ENCODE measurements at places on chromosomes 6 and 20. TPM values are rescaled to one million over a fixed set of nuclear protein-coding genes. Genes with fewer than 3 reads are reported as not detected.

The CPNE5 gene
- 0.88 TPM for total RNA-seq

The CALHM6 gene
- total RNA-seq, result 0.93 TPM

The ZBTB46 gene
- total RNA-seq, result 22.4 TPM

The SLC2A10 gene
- 9.7 TPM for total RNA-seq

The KIF13A gene
- 40.8 TPM for total RNA-seq

GRCh38 chr6:125097186-125097585 is 56.4 kb upstream of the TPD52L1 start:
- DNase-seq, result no peak

- no peak for DNase-seq
- no peak overlapping the region for H3K4me3 ChIP-seq
- no peak overlapping the region for H3K27ac ChIP-seq
- no peaks in the 10 kb centered on the region for H3K4me1 ChIP-seq
- no peaks in the 10 kb centered on the region for H3K27me3 ChIP-seq
Measured at GRCh38 chr20:39775110-39775509, 813.0 kb downstream of the DHX35 start.

DNA sequence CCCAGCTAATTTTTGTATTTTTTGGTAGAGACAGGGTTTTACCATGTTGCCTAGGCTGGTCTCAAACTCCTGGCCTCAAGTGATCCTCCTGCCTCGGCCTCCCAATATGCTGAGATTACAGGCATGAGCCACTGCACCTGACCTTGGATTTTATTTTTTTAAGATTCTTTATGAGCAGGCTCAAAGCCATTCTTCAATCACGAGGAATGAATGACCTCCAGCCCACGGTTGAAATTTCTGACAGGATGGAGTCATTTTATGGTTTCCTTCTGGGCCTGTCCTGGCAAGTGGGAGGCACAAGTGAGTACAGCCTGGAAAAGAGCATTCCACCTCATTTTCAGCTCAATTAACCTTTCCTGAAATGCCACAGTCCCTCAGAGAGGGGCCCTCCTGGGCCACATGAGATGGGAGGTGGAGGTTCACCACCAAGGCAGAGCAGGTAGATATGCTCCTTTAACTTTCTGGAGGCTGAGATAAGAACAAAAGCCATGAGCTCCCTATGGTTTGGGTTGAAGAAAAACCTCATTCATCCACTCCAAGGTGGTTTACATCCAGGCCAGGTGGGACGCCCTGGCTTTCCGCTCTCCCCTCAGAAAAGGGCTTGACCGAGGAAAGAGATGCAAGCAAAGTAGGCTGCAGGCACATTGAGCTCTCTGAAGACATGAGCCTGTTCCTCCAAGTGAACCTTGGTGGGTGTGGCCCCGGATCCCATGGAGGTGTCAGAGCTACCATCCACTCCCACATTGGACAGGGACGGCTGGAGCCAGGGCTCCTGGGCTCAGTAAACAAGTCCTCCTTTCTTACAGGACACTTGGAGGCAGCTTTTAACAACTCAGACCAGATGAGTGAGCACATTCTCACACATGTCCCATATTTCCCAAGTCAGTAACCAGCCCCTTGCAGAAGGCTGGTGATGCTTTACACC is 208.5 kb upstream of the SSTR4 start:
- H3K27me3 ChIP-seq, result no peaks in the 10 kb centered on the region
- no peaks in the 10 kb centered on the region for H3K4me1 ChIP-seq
- no peak for DNase-seq

- H3K4me1 ChIP-seq, result peaks cover 9% of the 10 kb centered on the region
- no peak for DNase-seq
- no peak overlapping the region for H3K4me3 ChIP-seq
- H3K36me3 ChIP-seq, result no peaks in the 10 kb centered on the region
- no peak overlapping the region for H3K27ac ChIP-seq
Measured at GRCh38 chr6:21953831-21954801, 342.7 kb downstream of the PRL start.

- no peaks in the 10 kb centered on the region for H3K4me1 ChIP-seq
- no peak for DNase-seq
- no peaks in the 10 kb centered on the region for H3K27me3 ChIP-seq
- H3K4me3 ChIP-seq, result no peak overlapping the region
- H3K27ac ChIP-seq, result no peak overlapping the region
- H3K36me3 ChIP-seq, result no peaks in the 10 kb centered on the region
Measured at GRCh38 chr6:83199173-83199862, 6.2 kb downstream of the RWDD2A start.

DNA sequence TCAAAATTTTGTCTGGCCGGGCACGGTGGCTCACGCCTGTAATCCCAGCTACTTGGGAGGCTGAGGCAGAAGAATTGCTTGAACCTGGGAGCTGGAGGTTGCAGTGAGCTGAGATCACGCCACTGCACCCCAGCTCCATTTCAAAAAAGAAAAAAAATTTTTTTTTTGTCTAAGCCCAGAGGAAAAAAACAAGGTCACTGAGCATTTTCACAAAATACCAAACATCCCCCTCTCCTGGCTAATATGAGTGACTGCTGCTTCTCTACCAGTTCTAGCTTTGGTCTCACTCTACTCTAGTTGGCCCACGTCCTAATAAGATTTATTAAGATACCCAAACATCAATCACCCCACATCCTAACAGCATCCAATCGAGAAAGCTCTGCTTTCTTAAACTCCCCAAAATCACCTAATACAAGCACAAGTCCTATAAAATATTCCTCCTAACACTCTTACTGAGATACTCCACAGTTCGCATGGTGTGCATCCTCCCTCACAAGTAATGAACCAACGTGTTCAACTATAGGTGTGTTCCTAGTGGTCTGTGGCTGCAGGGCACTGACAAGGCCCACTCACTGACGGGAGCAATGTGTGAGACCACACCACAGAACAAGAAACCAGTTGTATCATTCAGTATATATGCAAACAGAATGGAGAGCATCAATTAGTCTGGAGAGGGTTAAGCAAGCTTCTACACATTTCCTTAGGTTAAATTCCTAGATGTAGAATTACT is 64.2 kb downstream of the FKBP5 start:
- no peaks in the 10 kb centered on the region for H3K36me3 ChIP-seq
- DNase-seq, result no peak
- no peaks in the 10 kb centered on the region for H3K4me1 ChIP-seq
- no peak overlapping the region for H3K27ac ChIP-seq
- H3K27me3 ChIP-seq, result no peaks in the 10 kb centered on the region

DNA sequence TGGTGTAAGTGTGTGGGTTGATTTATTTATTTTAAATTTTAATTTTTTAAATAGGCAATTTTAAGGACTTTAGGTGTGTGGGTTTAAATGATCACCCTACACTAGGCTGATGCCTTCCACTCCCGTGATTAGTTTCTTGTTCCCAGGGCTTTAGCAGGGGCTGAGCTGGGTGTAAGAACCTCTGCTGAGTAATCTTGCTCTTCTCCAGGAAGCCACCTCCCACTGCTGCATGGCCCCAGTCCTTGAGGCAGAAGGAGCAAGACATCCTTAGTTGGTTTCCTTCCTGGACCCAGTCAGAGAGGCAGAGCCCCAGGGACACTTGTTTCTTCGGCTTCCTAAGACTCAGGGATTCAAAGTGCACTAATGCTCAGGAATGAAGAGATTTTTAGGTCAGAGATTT is 19.8 kb upstream of the CDC5L start:
- no peak for DNase-seq
- H3K36me3 ChIP-seq, result no peaks in the 10 kb centered on the region
- no peaks in the 10 kb centered on the region for H3K4me1 ChIP-seq
- no peak overlapping the region for H3K4me3 ChIP-seq
- no peak overlapping the region for H3K27ac ChIP-seq

- no peaks in the 10 kb centered on the region for H3K27me3 ChIP-seq
- DNase-seq, result no peak
- no peak overlapping the region for H3K4me3 ChIP-seq
- H3K4me1 ChIP-seq, result peaks cover 7% of the 10 kb centered on the region
- no peak overlapping the region for H3K27ac ChIP-seq
Measured at GRCh38 chr20:11267131-11267761, 593.4 kb upstream of the JAG1 start.

DNA sequence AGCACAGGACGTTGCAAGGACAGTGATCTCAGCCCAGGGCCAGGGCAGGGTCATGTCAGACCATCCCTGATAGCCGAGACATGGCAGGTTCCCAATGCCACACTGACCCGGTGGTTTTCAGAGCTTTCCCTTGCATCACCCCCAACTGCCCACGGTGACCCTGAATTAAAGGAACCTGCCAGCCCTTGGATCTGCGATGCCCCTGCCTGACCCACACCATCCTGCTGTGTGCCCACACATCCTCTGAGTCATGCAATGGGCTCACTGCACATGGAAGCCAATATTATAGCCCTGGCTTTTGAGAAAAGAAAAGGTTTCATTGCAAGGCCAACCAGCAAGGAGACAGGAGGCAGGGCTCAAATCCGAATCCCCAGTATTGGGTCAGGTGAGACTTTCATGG is 132.6 kb upstream of the CST7 start:
- no peak overlapping the region for H3K4me3 ChIP-seq
- no peak overlapping the region for H3K27ac ChIP-seq
- no peaks in the 10 kb centered on the region for H3K4me1 ChIP-seq
- H3K27me3 ChIP-seq, result no peaks in the 10 kb centered on the region
- no peak for DNase-seq
- H3K36me3 ChIP-seq, result no peaks in the 10 kb centered on the region

- no peaks in the 10 kb centered on the region for H3K4me1 ChIP-seq
- H3K27me3 ChIP-seq, result no peaks in the 10 kb centered on the region
- no peaks in the 10 kb centered on the region for H3K36me3 ChIP-seq
- H3K4me3 ChIP-seq, result no peak overlapping the region
- no peak for DNase-seq
Measured at GRCh38 chr20:8427419-8428040, 295.5 kb downstream of the PLCB1 start.

DNA sequence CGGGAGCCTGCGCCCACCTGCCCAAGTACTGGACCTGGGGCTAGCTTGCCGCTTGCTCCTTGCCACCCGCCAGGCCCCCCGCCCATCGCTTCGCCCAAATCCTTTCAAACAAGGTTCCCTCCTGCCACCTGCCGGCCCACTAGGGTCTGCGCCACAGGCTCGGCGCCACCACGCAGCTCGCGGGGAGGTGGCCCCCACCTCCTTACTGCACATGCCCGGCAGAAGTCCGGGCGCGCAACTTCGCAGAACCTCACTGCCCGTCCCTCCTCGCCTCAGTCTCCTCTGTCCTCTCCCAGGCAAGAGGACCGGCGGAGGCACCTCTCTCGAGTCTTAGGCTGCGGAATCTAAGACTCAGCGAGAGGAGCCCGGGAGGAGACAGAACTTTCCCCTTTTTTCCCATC is 11.2 kb downstream of the GNAS-AS1 start:
- peak overlapping the region; percentile 59 for H3K4me3 ChIP-seq
- H3K4me1 ChIP-seq, result peaks cover 17% of the 10 kb centered on the region
- peak; percentile 71 for DNase-seq
- H3K36me3 ChIP-seq, result peaks cover 26% of the 10 kb centered on the region
- H3K27me3 ChIP-seq, result peaks cover 18% of the 10 kb centered on the region

- no peak for DNase-seq
- H3K36me3 ChIP-seq, result no peaks in the 10 kb centered on the region
- no peaks in the 10 kb centered on the region for H3K4me1 ChIP-seq
Measured at GRCh38 chr6:56047931-56048540, 172.6 kb upstream of the BMP5 start.

- H3K4me3 ChIP-seq, result no peak overlapping the region
- H3K27me3 ChIP-seq, result no peaks in the 10 kb centered on the region
- no peaks in the 10 kb centered on the region for H3K4me1 ChIP-seq
- H3K27ac ChIP-seq, result peak overlapping the region; percentile 41
- no peak for DNase-seq
Measured at GRCh38 chr6:34575326-34575725, 19.2 kb upstream of the SPDEF start.

- peak; percentile 82 for DNase-seq
- peaks cover 29% of the 10 kb centered on the region for H3K4me1 ChIP-seq
- H3K27ac ChIP-seq, result no peak overlapping the region
- no peak overlapping the region for H3K4me3 ChIP-seq
- H3K36me3 ChIP-seq, result no peaks in the 10 kb centered on the region
Measured at GRCh38 chr20:63172726-63173125, 43.2 kb downstream of the YTHDF1 start.

GRCh38 chr6:153140299-153140698 is 9.2 kb upstream of the RGS17 start:
- DNase-seq, result no peak
- no peaks in the 10 kb centered on the region for H3K27me3 ChIP-seq
- H3K4me3 ChIP-seq, result no peak overlapping the region
- H3K36me3 ChIP-seq, result no peaks in the 10 kb centered on the region

- no peaks in the 10 kb centered on the region for H3K4me1 ChIP-seq
- H3K27ac ChIP-seq, result no peak overlapping the region
- no peaks in the 10 kb centered on the region for H3K27me3 ChIP-seq
- no peak overlapping the region for H3K4me3 ChIP-seq
Measured at GRCh38 chr6:31877651-31878161, 1.1 kb downstream of the SLC44A4 start.

DNA sequence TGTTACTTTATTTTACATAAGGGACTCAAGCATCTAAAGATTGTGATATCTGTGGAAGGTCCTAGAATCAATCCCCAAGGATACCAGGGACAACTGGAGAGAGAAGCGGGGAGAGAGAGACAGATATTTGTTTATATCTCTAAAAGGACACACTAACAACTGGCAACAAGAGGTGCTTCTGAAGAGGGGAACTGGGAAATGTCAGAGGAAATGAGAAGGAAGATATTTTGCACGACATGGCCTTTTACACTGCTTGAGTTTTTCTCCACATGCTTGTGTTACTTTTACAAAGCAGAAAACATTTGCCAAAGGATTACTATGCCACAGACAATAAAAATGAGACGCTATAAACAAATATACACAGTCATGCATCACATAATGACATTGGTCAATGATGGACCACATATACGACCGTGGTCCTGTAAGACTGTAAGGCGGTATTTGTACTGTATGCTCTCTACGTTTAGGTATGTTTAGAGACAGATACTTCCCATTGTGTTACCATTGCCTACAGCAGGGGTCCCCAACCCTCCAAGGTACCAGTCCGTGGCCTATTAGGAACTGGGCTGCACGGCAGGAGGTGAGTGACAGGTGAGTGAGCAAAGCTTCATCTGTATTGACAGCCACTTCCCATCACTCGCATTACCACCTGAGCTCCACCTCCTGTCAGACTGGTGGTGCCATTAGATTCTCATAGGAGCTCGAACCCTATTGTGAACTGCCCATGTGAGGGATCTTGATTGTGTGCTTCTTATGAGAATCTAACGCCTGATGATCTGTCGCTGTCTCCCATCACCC is 64.6 kb upstream of the PTPN1 start:
- H3K27ac ChIP-seq, result no peak overlapping the region
- DNase-seq, result no peak
- H3K27me3 ChIP-seq, result no peaks in the 10 kb centered on the region

Measured in H1 (cell line).